Activated T-helper 17 cell treated with anti-CD3 and anti-CD28 coated beads, Interleukin-2, amount 50 U/mL, for 72 hours (primary cell): ENCODE measurements at places on chromosomes 16 and 17.

GRCh38 chr17:57296231-57296630 is 39.9 kb downstream of the MSI2 start:
- no peak for ATAC-seq

GRCh38 chr16:97822-98221 is 19.8 kb downstream of the MPG start:
- ATAC-seq: no peak

DNA sequence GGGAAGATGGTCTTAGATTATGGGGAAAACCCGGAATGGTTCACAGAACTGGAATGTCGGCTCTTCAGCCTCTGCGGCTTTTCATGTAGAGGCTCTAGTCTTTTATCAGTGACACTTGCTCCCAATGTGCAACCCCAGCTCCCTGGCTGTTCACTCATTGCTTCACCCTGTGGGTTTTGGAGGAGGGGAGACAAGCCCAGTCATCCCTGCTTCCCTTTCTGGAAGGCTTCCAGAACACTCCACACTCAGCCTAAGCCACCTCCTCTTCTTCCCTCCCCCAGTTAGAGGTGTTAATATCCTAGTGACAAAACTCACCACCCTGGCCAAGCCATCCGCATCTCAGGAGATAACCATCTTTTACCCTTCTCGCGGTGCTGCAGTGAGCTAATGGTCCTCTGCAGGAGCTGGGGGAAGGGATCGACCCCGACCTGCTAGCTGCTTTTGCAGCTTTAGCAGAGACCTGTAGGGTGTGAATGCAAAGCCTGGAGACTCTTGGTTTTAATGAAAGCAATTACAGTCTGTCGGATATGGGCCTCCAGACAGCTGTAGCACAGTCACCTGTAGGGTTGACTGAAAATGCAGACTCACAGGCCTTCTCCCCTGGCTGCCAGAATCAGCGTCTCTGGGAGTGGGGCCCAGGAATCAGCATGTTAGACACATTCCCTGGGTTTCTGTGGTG is 24.3 kb upstream of the LASP1NB start:
- ATAC-seq: no peak

DNA sequence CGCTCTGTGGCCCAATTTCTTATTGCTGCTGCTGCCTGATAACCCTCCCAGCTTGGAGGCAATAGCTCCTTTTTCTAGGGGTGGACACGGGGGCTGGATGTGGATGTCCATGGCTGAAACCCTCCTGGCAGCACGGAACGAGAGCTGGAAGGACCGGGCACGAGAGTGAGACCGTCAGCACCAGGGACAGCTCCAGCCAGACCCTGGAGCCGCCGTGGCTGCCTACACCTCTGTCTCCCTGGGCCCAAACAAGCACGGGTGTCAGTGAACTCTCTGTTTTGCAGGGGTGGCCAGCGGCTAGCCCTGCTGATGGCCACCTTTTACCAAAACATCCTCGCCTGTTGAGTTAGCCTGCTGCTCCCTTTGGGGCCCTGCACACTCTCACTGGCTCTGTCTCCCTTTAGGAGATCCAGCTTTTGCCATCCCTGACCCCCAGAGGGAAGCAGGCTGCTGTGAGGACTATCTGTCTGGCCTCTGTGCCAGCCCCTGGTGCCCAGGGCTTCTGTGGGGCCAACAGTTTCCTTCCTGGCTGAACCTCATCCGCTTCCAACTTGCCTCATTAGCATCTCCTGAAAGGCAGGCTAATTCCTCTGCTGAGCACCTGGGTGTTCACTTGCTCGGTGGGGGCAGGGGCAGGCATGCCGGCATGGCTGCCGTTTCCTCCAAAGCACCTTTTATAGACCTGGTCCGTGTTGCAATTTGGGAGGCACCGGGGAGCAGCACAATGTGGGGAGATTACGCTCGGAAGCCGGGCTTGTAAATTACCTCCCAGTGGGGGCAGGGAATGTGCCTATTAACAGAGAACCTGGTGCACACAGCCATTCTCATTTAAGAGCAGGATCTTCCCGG is 118.1 kb downstream of the ENGASE start:
- ATAC-seq: no peak

DNA sequence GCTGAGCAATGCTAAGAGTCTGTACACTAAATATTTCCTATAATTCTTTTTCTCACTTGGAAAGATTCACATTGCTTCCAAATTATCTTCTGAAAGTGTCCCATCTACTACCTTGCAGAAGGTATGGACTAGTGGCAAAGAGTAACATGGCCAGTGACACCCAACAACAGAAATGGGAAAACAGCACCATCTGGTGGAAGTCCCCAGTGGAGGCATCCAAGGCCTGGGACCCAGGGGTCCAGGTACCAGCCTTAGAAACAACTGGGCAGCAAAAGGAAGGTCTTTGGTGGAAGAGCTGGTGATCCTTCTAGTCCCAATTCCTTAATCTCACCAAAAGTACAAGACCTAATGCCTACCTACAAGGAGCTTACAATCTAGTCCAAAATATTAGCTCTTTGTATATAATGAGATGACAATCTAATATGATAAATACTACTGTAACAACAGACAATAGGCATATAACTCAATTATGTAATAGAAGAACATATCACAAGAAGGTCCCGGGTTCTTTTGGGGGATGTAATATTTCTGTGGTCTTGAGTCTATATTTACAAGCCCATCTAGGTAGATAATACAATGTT is 55.3 kb downstream of the SKAP1 start:
- ATAC-seq: peak; percentile 76
